ENCODE measurements at places on chromosomes 1 and 21.

- no peak for DNase-seq
These were observed 13.5 kb upstream of the BCL10 start for GRCh38 chr1:85289848-85290335.

GRCh38 chr1:61469365-61469764 lies 255.6 kb downstream of the TM2D1 start:
- no peak for DNase-seq

DNA sequence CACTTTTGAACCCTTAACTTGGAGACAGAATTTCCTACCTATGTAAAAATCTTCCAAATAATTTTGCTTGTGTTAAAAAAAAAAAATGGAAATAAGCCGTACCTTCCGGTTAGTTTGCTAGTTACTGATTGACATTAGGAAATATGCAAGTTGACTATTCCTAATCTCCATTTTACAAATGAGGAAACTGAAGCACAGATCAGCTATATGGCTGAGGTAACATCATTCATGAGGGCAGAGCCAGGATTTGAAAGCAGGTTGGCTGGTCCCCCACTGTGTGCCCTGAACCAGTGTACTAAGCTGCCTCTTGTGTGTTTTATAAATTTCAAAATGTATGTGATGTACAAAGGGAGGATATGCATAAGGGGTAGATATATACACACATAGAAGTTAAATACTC lies 29.6 kb downstream of the BACE2 start:
- DNase-seq, result no peak

GRCh38 chr1:185157599-185158412 lies 839 bp downstream of the SWT1 start:
- DNase-seq, result no peak

DNA sequence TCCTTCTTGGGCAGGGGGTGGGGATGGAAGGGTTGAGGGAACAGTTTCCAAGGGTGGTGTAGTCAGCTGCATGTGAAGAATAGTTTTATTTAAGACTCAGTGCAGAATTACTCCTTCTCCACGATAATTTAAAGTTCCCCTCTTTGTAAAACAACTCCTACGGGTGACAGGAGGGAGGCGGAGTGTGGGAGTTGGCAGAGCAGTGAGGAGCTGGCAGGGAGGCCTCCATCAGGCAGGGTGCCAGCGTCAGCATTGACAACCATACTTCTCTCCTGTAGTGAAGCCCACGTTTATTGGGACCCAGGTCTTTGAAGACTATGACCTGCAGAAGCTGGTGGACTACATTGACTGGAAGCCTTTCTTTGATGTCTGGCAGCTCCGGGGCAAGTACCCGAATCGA lies 93.8 kb downstream of the MTR start:
- no peak for DNase-seq

DNA sequence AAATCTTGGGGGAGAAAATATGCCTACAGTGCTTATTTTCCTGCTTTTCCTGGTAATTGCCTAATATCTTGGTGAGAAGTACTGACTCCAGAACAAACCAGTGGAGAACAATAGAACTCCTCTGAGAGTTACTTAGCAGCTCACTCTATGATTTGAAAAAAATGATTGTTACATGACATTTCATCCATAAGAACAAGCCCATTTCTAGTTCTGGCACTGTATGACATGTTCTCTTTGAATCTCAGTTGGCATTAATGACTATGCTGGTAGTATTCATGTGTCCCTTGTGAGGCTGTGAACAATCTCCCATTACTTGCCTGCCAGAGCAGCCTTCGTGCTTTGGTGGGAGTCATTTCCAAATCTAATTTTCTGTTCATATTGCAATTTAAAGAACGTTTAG lies 58.0 kb downstream of the CLIC4 start:
- DNase-seq, result no peak

DNA sequence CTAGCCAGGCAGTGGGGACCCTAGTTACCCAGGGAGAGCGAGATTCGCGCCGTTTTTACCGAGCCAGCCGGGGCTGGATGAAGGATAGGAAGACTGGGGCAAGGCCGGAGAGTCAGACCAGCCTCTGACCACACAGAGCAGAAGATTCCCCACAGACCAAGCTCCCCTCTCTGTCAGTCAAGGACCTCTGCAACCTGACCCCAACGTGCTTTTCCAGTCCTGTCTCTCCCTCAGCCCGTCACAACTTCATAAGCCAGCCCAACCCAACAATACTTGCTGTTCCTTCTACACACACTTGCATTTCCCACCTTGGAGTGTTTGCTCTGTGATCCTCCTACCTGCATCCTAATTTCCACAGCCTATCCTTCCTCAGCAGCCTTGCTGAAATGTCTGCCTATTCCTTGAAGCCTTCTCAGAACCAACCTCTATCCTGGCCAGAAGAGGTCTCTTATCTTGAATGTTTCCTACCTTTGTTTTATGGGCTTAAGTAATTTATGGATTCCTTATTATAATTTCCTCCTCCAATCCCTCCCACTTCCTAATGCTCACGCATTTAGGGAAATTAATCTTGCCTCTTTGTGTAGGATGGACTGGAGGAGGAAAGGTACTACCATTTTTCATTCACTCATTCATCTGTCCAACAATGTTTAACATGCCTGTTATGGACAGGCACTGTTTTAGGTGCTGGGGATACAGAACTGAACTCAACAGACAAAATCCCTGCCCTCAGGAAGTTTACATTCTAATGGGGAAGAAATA lies at the start of gene GSTM3:
Gene GSTM3 (minus strand): TSS at position 424 of the 759 bp plus-strand sequence. CDS start 751 bp downstream, outside the sequence.
- DNase-seq, result no peak

- no peak for DNase-seq
These were observed 51.1 kb downstream of the LRRC38 start for GRCh38 chr1:13462682-13463081.

GRCh38 chr1:94068096-94068998 lies 52.6 kb downstream of the ABCA4 start:
- no peak for DNase-seq

GRCh38 chr1:177211231-177211630 lies 40.5 kb downstream of the BRINP2 start:
- DNase-seq, result no peak
